Tibial artery (tissue), 4 donors: ENCODE measurements at places on chromosomes 12 and 14.

GRCh38 chr12:13196130-13196921, at the start of gene EMP1:
EMP1 (plus strand) TSS chr12:13196726; CDS start chr12:13211511, 14,785 bp downstream.
- H3K4me3 ChIP-seq: peak within 1 kb of the TSS; percentile 57
- peaks cover 17% of the 10 kb centered on the region for H3K4me1 ChIP-seq

- H3K27ac ChIP-seq: no peak overlapping the region
- H3K4me3 ChIP-seq: no peak overlapping the region
- H3K27me3 ChIP-seq: no peaks in the 10 kb centered on the region
- DNase-seq: no peak
- no peaks in the 10 kb centered on the region for H3K4me1 ChIP-seq
These were observed 75.1 kb upstream of the ST8SIA1 start for GRCh38 chr12:22409377-22410164.

DNA sequence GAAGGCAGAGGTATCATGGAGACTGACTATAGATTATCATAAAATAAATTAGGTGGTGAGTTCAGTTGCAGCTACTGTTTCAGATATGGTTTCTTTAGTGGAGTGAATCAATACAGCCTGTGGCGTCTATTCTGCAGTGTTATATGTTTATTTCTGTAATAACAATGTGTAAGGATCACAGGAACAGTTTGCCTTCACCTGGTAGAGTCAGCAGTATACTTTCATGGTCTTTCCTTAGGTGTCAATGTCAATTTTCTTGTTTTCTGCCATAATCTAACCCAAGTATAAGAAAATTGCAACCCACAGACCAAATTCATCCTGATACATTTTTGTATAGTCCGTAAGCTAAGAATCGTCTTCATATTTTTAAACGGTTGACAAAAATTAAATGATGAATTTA, 140.4 kb upstream of the ATF7IP start:
- no peaks in the 10 kb centered on the region for H3K4me1 ChIP-seq
- no peak overlapping the region for H3K27ac ChIP-seq
- H3K27me3 ChIP-seq: no peaks in the 10 kb centered on the region
- H3K4me3 ChIP-seq: no peak overlapping the region
- no peaks in the 10 kb centered on the region for H3K36me3 ChIP-seq
- DNase-seq: no peak

GRCh38 chr12:19234981-19235871, 105.7 kb downstream of the PLEKHA5 start:
- peaks cover 77% of the 10 kb centered on the region for H3K4me1 ChIP-seq
- H3K4me3 ChIP-seq: no peak overlapping the region
- no peaks in the 10 kb centered on the region for H3K27me3 ChIP-seq
- peak overlapping the region; percentile 70 for H3K27ac ChIP-seq
- no peaks in the 10 kb centered on the region for H3K36me3 ChIP-seq

- H3K4me3 ChIP-seq: no peak overlapping the region
- no peaks in the 10 kb centered on the region for H3K4me1 ChIP-seq
- H3K27me3 ChIP-seq: no peaks in the 10 kb centered on the region
- no peak overlapping the region for H3K27ac ChIP-seq
These were observed 51.4 kb downstream of the BORCS5 start for GRCh38 chr12:12408265-12408690.

- H3K4me3 ChIP-seq: no peak overlapping the region
- no peak for DNase-seq
- H3K27me3 ChIP-seq: no peaks in the 10 kb centered on the region
These were observed 162.7 kb downstream of the SPTSSA start for GRCh38 chr14:34299360-34299759.

- H3K27me3 ChIP-seq: peaks cover 3% of the 10 kb centered on the region
- peak; percentile 6 for DNase-seq
These were observed 15.9 kb downstream of the COL2A1 start for GRCh38 chr12:47988073-47989022.

GRCh38 chr14:58716706-58717105, 78.9 kb downstream of the DACT1 start:
- no peak for DNase-seq
- no peaks in the 10 kb centered on the region for H3K4me1 ChIP-seq
- no peak overlapping the region for H3K4me3 ChIP-seq
- H3K36me3 ChIP-seq: no peaks in the 10 kb centered on the region

DNA sequence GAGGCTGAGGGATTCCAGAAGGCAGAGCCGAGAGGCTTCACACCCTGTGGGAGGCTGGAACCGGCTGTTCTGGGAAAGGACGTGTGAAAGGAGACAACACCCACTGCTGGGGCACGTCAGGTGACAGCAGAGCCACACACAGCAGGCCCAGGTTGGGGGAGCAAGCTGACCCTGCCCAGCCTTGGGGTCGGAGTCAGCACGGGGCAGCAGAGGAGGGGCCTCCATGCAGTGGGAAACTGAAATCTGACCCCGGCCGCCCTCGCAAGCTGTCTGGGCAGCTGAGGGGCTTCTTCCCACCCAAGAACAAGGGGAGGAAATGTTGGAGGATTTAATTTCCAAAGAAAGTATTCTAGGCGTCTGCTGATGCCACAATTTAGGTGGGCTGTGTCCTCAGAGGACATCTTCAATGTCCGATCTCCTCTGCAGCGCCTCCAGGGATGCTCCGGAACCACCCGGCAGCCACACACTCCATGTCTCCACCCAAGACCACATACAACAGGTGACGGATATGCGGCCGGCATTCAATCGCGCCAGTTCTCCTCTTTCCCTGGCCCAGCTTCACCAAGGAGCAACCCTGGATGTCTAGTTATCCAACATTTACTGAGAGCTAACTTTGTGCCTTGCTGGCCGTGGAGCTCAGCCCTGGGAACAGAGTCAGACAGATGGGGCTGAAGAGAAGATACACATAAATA, 30.7 kb downstream of the SNRNP35 start:
- no peaks in the 10 kb centered on the region for H3K27me3 ChIP-seq
- DNase-seq: no peak
- H3K27ac ChIP-seq: no peak overlapping the region
- no peak overlapping the region for H3K4me3 ChIP-seq
- H3K4me1 ChIP-seq: no peaks in the 10 kb centered on the region

GRCh38 chr14:78758333-78758732, 588.2 kb downstream of the NRXN3 start:
- peaks cover 3% of the 10 kb centered on the region for H3K27me3 ChIP-seq
- no peak overlapping the region for H3K4me3 ChIP-seq
- no peaks in the 10 kb centered on the region for H3K36me3 ChIP-seq
- no peak for DNase-seq
- no peaks in the 10 kb centered on the region for H3K4me1 ChIP-seq
